ENCODE measurements at places on chromosomes 6 and 20.
A peak's percentile ranks its signal among the peaks of the same experiment; 100 is the strongest.

DNA sequence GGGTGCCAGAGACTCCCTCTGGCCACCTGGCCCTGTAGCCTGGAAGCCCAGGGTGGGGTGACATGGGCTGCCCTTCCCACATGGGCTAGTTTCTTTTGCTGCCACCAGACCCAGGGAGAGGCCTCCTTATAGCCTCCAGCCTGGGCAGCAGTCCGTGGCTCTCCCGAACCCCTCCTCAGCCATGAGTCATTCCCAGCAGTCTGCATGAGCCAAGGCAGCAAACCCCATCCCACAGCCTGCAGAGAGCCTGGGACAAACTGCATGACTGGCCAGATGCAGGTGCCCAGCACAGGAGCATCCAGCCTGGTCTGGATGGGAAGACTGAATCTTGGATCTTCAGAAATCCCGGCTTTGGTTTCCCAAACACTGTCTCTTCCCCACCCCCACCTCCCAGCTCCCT lies 75.7 kb downstream of the MRPL14 start:
- no peak for DNase-seq

- no peak for DNase-seq
Measured at GRCh38 chr6:124010574-124010973, 206.9 kb downstream of the NKAIN2 start.

DNA sequence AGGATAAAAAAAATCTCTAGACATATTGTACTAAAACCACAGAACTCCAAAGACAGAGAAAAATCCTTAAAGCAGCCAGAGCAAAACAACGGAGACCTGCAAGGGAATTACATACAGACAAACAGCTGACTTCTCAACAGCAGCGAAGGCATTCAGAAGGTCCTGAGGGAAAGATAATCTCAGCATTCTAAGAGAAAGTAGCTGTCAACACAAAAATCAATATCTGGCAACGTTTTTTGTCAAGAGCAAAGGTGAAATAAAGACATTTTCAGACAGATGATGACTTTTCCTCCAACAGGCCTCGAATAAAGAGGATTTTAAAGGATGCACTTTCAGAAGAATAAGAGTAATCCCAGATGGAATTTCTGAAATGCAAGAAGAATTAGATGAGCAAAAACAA lies 6.1 kb upstream of the SCGN start:
- DNase-seq: no peak

DNA sequence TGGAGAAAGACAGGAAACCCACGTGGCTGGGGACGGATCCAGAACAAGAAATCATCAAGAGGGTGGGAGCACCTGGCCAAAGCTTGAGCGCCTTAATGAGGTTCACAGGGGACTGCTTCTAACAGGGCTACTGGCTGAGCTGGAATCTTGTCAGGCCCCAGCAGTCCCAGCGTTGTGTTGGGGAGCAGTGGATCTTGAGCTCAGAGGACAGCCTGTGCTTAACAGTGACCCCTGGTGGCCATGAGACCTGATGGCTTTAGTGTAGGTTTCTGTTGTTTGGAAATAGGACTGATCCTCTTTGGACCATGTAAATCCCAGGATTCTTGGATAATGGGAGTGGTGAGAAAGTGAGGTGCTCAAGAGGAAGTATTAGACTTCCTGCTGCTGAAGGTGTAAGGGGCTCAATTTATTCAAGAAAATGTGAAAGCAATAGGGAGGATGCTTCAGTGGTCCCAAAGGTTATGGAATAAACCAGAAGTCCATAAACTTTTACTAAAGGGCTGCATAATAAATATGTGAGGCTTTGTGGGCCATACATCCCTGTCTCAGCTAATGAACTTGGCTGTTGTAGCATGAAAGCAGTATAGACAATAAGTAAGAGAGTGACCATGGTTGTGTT lies 216.2 kb downstream of the NFATC2 start:
- peak; percentile 76 for DNase-seq

- DNase-seq: no peak
Measured at GRCh38 chr6:25921525-25922203, 8.8 kb downstream of the SLC17A2 start.

- peak; percentile 32 for DNase-seq
Measured at GRCh38 chr6:55276745-55277530, 50.3 kb upstream of the GFRAL start.

DNA sequence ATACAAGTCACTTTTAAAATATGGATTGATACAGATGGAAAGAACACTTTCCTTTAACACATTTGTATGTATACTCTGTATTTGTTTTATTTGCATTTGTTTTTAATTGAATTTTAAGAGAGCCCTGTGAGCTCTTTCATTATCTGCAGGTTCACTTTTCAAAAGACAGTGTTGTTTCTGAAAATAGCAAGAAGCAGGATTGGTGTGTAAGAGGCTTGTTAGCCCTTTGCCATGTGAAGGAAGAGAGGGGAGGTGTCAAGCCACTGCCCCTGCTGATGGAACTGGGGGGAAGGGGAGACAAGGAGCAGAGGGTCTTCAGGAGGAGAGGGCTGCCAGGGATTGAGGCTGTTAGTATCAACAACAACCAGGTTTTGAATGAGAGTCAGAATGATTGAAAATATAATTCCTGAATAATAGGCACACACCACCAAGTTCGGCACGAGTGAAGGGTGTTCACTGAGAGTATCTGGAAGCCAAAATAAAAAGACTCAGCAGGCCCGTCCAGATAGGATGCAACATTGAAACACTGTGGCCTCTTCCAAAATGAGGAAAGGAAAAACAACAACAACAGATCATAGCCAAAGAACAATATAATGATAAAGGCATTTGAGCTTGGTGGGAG lies 12.6 kb upstream of the PBOV1 start:
- DNase-seq: no peak

GRCh38 chr6:105985098-105985815 lies 100.9 kb upstream of the PRDM1 start:
- DNase-seq: no peak

DNA sequence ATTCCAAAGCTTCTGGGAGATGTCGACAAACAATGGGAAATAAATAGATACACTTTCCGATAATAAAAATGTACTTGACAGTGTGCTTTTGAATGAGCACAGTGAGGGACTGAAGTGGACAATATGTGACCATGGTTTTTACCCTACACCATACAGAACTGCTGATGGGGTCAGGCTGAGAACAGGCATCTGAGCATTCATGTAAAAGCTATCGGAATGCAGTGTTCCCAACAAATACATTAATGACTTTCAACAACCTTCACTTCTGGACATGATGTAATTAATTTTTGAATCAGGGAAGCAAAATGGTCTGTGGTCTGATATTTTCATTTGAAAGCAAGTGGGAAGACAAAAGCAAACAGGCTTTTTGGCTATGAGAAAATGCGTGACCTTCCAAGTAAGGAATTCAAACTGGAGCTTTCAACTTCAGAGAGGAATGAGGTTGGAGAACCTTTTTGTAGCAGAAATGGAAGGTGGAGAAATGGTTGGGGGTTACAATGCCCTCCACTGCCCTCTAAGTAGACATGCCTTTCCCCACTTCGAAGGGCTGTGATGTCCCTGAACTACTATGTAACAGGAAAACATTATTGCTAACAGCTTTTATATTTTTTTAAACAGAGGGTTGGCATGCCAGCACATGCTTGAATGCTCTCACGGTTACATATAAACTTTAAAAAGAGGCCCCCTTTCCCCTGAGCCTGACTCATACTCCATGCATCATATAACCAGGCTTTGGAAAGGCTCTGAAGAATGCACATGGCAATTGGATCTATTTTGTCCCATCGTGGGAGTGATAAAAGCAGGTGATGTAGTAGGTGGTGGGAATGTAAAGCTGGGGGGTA lies 203.5 kb upstream of the CITED2 start:
- no peak for DNase-seq

GRCh38 chr6:140541288-140541687 lies 1166.8 kb upstream of the CITED2 start:
- DNase-seq: no peak

- DNase-seq: no peak
Measured at GRCh38 chr6:113774127-113774825, 82.9 kb upstream of the MARCKS start.

DNA sequence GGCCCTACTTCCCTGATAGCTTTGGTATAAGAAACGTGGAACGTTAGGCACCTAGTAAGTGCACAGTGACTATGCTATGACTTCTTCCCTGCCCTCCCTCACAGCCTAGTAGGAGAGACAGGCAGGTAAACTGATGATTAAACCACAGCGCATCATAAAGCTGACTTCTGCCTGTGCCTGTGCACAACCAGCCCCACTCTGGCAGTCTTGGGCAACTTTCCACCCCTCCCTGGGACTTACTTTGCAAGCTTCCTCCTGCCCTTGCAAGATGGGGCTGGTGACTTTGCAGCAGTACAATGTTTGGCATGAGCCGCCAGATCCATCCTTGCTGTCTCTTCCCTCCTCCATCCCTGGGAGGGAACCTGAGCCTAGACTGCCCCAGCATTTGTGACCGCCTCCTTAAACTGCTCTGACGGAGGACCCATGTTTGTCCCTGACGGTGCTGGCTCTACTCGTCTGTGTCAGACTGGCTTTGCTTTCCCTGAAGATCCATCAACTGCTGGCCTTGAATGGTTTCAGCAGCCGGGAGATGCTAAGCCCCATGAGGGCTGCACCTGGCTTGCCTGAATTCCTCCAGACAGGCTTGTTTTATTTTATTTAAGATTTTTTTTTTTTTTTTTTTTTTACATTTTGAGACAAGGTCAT lies 36.1 kb downstream of the EFCAB8 start:
- no peak for DNase-seq

DNA sequence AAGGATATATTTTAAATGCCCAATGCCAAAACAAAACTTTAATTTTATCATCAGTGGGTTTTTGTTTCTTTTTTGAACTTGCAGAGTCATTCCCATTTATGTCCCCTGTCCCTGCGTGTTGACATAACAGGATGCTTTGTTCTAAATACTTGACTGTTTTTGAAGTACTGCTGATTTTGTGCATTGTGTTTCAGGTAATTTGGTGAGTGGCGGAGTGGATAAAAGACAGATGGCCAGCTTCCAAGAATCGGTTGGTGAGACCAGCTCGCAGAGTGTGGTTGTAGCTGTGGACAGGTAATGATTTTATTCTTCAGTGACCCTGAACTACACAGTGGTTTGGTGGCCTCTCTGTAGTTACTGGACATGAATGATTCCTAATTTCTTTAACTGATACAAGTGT lies 50.5 kb upstream of the CSE1L start:
- no peak for DNase-seq

- no peak for DNase-seq
Measured at GRCh38 chr6:129659590-129660345, 50.2 kb downstream of the ARHGAP18 start.

DNA sequence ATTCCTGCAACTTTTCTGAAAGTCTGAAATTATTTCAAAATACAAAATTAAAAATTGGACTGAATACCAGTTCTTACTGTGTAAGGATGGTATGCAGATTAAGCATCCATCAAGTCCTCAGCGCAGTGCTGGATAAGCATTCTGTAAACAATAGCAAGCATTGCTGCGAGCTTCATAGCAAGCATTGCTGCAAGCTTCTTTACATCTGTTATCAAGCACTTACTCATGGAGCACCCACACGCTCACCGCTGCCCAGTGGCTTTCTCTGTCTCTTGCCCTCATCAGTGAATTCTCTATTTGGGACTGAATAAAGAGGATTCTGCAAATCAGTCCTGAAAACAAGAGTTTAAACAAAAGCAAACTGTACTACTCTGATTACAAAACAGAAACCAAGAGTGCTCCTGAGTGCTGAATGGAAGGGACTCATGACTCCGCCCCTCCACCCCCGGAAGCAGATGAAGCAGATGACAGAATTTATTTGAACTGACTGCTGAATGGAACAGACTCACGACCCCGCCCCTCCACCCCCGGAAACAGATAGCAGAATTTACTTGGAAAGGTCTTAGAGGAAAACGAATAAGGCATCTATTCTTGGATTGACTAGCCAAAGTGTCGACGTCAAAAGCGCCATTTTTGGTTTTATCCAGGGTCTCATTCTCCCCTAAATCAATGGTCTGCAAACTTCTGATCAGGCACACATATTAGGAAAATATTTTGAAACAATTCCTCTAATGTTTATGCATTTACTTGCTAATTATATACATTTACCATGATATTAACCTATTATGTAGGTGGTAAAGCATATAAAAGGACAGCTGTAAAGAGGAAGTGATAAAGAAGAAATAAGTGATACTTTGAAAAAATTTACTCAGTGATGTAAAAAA lies 22.1 kb upstream of the EYA2 start:
- DNase-seq: no peak

DNA sequence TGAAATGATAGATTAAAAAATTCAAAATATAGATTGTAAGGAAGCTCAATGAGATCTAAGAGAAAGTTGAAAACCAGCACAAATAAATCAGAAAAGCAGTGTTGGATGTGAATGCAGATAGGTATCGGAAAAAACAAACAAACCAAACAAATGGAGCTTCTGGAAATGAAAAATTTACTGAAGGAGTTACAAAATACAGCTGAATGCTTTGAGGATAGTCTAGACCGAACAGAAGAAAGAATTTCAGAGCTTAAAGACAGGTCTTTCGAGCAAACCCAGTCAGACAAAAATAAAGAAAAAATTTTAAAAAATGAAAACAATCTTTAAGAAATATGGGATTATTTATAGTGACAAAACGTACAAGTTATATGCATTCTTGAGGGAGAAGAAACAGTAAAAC lies 146.7 kb downstream of the FAM83B start:
- DNase-seq: no peak

DNA sequence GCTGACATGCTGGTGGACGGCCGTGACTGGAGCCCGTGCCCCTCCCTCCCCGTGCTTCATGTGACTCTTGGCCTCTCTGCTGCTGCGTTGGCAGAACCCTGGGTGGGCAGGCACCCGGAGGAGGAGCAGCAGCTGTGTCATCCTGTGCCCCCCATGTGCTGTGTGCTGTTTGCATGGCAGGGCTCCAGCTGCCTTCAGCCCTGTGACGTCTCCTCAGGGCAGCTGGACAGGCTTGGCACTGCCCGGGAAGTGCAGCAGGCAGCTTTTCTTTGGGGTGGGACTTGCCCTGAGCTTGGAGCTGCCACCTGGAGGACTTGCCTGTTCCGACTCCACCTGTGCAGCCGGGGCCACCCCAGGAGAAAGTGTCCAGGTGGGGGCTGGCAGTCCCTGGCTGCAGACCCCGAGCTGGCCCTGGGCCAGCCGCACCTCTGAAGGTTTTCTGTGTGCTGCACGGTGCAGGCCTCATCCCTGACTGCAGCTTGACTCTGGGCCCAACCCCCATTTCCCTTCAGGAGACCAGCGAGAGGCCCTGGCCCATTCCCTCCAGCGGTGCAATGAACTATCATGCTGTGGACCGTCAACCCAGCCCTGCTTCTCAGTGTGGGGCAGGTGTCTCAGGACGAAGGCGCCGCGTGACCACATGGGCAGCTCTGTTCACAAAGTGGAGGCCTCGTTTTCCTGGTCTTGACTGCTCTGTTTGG lies 8.1 kb downstream of the NPBWR2 start:
- DNase-seq: no peak

DNA sequence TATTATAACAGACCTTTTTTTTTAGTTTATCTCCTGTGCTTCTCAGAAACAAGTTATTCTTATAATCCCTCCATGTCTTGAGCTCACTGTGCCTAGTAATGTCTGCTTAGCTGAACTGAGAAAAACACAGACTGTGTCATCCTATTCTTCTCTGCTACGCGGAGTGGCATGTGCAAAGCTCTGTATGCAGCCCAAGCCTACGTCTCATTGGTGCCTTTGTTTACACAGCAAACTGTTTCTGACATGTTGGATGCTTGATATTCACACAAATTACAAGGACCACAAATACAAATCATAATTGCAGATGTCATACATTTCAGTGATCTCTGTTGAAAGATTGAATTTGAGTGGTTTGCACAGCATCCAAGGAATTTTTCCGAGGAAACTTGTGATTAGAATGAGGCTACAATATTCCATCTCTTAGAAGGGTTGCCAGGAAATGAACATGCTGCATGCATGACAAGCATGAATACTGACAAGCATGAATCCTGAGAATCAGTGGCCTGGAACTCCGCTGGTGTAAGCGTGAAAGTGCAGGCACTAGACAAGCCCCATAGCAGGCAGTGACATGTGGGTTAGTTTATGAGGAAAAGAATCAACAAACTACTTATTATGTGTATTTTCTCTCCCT lies 128.4 kb upstream of the SGK1 start:
- no peak for DNase-seq

All from WTC11 (cell line).